Mesenchymal stem cell (in vitro differentiated cells and primary cell): ENCODE measurements at places on chromosomes 2 and 18.

DNA sequence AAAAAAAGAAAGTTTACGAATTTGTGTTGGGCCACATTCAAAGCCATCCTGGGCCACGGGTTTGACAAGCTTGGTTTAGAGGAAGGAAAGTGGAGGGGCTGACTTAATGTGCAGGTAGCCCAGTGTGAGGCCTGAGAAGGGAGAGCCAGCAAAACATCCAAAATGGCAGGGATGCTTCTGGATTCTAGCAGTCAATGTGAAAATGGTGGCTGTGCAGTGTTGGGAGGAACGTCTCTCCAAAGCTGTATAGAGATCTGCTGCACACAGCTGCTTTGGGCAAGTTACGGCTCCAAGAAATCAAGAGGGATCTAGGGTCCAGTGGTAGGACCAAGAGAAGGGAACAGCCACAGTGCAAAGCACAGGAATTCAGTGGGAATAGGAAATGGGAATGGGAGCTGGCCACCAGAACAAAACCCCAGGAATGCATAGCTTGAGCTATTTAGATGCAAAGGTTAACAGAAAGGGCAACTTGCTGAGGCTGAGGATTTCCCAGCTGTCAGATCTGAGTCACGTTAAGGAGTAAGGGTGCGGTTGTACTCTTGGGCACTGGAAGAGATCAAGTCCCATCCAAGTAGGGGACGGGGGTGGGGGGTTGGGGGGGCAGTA lies 70.6 kb downstream of the B3GNT2 start:
- peak; percentile 92 for DNase-seq

DNA sequence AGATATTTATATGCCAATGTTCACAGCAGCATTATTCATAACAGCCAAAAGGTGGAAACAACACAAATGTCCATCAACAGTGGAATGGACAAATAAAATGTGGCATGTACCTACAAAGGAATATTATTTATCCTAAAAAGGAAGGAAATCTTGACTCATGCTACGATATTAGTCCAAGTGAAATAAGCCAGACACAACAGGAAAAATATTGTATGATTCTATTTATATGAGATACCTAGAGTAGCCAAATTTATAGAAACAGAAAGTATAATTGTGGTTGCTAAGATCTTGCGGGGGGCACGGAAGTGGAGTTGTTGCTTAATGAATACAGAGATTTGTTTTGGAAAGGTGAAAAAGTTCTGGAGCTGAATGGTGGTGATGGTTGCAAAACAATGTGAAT lies 33.0 kb upstream of the CCDC150 start:
- no peak for DNase-seq

DNA sequence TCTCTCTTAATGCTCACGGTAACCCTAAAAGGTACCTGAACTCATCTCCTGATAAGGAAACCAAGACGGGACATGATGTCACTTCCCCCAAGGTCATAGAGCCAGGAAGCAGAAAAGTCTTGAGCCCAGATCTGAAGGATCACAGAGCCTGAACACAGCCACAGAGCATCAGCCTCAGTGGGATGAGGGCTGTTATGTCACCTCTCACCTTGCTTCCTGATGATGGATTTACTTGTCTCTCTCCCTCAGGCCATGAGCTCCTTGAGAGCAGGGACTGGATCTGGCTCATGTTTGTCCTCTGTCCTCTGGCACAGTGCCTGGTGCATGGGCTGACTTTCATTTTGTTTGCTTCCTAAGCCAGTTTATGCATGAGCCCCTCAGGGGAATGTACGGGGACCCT lies 54.2 kb downstream of the SERTAD2 start:
- DNase-seq: no peak

DNA sequence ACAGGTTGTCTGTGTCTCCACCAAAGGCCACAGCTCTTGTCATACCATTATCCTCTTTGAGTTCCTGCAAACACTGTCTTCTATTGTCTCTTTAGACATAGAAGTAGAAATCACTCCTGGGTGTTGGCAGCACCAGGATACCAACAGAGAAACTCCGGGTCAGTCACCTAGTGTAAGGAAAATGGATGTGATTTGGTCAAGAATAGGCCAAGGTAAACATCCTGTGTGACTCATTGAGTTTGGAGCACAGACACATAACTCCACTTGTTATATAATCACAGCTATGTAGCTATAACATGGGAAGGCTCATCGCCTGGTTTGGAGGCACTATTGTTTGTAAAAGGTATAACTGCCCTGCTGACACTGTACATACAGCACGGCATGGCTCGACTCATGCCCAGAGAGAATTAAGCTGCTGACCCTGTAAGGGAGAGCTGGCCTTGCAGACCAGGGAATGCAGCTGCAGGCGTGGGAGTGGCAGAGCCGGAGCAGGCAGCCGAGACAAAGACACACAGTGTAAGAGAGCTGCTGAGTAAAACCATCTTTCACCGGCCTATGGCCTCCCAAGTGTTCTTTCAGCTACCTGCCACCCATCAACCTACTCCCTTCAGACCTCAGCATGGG lies 3.4 kb upstream of the TXNL1 start:
- DNase-seq: peak; percentile 55

DNA sequence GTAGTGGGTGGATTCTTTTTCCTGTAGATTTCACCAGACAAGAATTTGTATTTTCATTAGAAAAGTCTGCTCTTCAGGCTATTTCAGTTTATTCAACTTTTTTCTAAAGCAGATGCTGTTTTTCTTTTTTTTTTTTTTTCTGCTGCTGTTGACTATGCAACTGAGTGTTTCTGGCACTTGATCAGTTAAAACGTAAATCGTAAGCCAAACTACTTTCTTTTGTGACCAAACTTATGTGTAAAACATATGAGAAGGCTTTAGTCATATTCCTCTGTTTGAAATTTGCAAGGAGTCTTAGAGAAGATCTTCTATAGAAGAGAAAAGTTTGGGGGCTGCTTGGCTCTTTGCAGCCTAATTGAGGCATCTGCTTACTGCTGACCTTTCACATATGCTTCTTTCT lies 170.1 kb downstream of the PARD3B start:
- DNase-seq: no peak

- peak; percentile 94 for DNase-seq
Observed at GRCh38 chr2:141341444-141341843, 789.4 kb downstream of the LRP1B start.

- peak; percentile 87 for DNase-seq
Observed at GRCh38 chr2:11582862-11583752, 49.3 kb downstream of the GREB1 start.

GRCh38 chr2:65016789-65017188 lies 27.6 kb downstream of the SLC1A4 start:
- DNase-seq: no peak

DNA sequence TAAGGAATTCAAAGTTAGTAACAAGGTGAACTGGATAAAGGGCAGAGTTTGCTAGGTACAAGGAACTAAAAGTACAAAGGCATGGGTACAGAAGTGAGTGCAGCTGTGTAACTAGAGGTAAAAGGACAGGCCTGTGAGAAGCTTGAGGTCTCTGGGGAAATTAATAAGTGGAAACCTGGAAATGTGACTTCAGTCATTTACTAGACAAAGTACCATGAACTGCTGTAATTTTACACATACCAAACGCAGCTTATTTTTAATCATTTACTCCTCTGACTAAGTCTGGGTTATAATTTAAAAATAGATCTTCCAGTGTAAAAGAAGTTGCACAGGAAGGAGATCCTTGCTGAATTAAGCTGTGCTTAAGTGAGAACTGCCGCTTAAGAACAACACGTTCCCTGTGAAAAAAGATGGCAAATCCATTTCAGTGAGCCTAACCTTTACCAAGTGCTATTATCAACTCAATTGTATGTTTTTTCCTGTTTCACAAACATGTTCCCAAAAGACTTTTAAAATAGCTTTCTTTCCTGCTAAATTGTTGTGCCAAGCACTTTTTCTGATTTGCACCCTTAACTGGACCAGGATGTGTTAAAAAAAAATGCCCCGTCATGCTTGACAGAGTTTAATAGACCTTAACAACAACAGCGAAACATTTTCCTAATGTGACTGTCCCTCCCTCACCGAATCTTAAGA lies 44.3 kb downstream of the CALCRL start:
- no peak for DNase-seq

DNA sequence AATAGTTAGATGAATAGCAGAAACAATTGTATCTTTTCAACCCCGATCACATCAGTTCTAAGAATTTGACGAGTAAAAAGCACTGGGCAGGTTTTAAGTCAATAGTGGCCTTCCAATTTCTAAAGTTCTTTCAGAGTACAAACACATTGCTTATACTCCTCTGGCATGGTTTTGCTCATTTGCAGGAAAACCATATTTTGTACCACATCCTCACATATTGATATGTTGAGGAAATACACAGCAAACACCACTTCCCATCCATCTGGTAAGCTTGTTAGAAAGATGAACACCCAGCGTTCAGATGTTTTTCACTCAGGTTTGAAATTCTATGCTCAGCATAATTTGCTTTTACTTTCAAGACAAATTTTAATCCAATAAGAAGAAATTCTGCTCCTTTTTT lies 344.6 kb upstream of the ACVR2A start:
- DNase-seq: no peak
